ENCODE measurements at places on chromosomes 11 and 22.

DNA sequence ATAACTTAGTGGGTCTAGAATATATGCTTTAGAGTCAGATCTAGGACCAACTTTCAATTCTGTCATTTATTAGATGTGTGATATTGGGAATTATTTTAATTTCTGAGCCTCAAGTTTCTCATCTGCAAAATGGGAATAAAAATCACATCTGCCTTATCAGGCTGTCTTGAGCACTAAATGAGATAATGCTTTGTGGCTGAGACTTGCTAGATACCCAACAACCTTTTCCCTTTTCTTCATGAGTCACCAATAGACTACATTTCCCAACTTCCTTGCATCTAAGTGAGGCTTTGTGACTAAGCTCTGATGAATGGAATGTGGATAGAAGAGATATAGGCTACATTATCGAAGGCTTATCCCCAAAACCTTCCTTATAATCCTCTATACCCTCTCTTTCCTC is 220.7 kb upstream of the SESN3 start:
- DNase-seq = no peak

GRCh38 chr11:78110351-78110750 is 29.1 kb downstream of the ALG8 start:
- DNase-seq = no peak

DNA sequence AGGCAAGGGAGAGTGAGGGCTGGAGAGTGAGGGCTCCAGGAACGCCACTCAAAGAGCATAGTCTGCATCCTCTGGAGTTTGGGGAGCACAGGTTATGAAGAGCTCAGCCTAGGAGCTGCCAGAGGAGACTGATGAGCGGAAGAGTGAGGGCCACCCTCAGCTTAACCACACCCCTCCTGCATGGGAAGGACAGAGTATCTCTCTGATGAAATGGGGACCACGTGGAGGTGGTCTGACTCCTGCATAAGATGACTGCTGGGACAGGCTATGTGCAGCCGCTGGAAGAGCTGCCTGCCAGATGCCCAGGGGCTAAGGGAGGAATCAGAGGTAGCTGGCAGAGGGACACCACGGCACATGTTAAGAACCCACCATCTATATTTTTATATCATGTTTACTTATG is 162.9 kb upstream of the POU2AF2 start:
- no peak for DNase-seq

- no peak for DNase-seq
Measured at GRCh38 chr22:48743601-48744282, 1083.9 kb downstream of the BRD1 start.

DNA sequence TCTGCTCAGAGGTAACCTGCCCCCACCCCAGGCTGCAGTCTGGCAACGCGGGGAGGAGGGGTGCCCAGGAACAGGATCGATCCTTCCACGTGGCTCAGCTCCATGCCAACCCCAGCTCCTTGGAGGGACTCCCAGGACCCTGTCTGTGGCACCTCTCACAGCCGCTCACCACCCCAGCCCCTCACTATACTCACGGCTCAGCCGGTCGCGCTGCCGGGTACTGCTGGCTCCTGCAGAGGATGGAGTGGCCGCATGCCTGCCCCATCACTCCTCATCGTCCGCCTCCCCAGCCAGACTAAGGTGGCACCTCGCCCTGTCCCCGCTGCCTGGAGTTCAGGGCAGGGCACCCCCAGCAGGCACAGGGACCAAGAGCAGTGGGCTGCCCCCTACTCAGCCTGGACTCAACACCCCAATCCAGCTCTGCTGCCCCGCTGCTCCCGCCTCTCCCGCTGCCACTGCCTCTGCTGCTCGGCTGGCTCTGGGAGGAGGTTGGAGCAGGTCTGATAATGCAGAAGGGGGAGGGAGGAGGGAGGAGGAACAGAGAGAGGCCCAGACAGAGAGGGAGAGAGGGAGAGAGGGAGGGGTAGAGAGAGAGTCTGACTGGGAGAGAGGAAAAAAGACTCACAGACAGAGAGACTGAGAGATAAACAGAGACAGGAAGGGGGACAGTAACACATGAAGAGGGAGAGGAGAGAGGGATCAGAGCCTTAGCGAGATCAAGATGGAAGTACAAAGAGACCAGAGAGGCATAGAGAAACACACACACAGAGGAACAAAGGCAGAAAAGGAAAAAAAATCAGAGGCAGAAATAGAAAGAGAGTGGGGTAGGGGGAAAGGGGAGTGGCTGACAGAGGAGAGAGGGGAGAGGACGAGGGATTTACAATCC is at the start of gene PDE2A:
Gene PDE2A, minus strand, starts transcription at position 480 of the 886 bp plus-strand sequence. Its CDS starts 215 bp downstream, at position 265.
- no peak for DNase-seq

DNA sequence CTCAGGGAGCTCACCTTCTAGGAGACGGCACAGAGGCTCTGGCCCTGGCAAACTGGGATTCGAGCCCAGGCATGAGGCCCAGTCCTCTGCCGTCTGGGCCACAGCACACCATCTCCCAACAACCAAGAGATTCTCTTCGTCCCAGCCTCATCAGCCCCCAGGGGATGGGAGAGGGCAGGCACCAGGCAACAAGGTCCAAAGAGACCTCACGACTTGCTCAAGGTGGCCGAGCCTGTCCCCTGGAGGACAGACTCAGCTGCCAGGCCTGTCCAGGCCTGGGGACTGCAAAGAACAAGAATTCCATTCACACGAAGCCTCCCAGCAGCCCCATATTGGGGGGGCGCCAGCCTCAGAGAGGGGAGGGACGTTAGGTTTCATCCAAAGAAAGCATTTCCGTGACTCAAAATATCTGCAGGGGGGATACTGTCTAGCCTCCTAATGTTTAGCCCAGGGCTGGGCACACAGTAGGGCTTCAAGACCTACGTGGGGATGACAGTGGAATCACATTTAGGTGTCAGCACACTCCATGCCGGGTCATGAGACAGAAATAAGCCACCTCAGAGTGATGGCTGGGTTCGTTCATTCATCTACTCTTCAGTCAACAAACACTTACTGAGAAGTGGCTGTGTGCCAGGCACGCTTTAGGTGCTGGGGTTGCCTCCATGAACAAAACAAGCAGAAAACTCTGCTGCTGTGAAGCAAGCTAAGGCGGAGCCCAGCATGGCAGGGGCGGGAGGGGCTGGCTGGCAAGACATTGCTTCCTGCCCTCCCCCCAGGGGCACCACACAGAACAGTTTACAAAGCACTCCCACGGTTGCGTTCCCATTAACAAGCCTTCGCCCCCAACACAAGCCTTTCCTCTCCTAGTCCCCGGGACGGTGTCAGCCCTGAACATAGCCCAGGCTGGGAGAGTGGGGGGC is 1.2 kb downstream of the CARNS1 start:
- DNase-seq = no peak

DNA sequence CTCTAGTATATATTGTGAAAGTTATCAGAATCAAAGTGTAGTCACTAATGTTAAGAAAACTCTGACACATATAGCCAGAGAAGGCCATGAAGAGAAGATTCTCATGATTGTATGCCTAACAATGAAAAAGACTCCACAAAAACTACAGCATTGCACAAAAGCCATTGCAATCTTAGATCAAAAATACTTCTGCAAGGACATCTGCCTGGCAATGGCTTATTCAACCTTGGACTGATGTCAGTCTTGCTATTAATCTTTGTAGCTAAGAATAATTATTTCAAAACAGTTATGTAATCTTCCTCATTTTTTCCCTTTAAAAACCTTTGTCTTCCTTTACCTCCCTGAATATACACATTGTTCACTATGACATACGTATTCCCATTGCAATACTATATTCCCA is 55.3 kb upstream of the SLC36A4 start:
- DNase-seq = no peak

DNA sequence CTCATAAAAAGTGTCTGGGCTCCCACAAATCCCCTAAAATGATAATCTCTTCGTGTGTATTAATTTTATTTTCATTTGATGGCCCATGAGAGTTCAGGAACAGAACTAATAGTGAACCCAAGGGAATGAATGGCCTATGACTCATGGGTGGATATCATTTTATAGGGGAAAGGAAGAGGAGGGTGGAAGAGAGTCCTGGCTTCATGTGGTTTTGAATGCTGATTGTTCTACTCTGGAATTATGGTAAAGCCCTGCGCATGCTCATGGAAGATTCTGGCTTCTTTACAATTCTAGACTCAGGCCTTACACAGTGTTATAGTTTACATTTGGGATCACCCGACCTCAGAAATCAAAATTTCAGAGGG is 35.2 kb downstream of the MAML2 start:
- DNase-seq = no peak

DNA sequence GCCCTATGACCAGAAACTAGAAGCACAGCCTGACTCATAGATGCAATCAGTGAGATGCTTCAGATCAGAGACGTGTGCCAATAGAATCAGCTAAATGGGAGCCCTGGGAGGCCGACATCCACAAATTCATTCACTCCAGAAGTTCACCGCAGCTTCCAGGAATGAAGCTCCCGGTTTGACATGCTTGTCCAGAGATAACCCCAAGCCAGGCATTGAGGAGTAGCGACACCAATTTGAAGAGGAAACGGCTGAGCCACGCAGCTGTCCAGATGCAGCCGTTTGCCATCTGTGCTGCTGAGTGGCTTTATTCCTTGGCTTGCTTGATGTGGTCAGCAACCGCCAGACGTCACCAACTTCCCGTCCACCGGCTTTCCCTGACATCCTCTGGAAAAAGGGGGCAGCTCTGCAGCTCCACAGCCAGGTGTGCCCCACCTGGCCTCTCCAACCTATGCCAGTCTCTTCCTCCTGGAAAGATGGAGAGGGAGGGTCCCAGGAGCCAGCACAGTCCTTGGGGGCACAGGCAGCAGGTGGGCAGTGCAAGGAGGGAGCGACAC is 123.9 kb upstream of the OPCML start:
- no peak for DNase-seq

DNA sequence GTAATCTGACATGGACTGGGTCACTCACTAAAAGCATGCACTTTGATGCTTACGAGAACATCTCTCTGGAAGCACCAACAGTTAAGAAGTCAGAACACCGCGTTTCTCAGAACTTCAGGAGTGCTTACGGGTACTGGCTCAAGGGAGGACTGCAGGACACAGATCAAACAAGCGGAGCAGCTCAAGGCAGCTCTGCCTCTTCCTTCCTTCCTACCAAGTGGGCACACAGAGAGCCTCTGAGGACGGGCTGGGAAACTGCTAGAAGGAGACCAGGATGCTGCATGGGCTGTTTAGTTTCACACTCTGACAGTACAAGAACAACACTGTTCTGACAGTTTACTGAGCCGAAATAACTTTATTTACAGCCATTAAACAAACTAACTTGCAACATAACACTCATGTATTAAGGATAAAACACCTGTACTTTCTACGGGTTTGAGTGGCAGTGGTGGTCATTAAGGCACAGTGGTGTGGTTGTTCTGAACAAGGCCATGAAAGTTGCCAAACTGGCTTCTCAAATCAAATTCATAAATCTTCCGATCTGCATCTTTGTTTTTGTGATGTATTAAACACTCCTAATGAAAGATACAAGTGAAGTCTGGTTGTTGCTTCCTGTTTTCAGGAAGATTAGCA is 37.5 kb downstream of the ARFGAP3 start:
- DNase-seq = no peak

DNA sequence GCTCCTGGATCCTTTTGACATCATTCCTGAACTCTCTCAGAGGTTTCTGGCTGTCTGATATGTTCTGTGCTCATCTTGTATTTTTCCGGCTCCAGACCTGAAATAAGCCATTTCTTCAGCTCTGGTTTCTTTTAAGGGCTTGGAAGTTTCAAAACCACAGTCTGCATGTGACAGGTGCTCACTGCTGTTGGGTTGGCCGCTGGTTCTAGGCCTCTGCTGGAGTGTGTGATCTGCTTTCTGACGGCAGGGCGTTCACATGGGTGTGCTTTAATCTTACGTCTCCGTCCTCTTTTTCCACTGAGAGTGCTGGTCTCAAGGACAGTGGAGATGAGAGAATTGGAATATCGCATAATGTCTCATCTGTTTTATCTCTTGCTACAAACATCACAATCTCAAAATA is 10.3 kb downstream of the ZBED4 start:
- no peak for DNase-seq

DNA sequence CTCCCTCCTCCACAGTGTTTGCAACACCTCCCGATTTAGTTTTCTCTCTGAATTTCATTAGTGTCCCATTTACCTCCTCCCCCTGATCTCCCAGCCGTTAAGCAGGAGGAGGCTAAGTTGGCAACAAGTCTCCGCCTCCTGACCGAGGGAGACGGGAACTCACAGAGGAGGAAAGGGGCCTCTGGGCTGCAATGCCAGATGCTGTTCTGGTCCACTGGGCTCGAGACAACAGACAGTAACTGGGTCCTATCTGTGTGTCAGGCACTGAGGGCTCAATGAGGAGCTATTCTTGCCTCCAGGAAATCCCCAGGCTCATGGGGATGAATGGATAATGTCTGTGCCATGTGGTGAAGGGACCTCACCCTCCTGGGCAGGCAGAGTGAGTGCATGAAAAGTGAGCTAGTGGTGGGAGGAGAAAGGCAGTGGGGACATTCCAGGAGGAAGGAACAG is 228.1 kb downstream of the TENM4 start:
- DNase-seq = no peak

DNA sequence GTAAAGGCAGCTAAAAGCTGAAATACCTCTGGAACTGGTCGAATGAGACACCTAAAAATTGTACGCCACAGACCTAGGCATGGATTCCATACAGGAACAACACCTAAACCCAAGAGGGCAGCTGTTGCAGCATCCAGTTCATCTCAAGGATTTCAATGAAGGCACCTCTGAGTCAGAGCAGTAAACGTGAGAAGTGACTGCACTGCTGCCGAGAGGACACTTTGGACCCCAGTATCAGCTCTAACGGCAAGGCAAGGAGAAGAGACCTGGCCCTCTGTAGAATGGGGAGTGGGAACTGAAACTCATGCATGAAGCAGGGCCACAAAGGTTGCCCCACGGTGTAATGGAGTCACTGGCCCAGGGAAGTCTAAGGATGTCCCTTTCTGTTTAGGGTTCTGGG is 23.9 kb downstream of the MAP6 start:
- no peak for DNase-seq
